ENCODE measurements at places on chromosomes 2 and 18. TPM values are rescaled to one million over a fixed set of nuclear protein-coding genes. Genes with fewer than 3 reads are reported as not detected.

DCC gene
- total RNA-seq = 0.42 TPM

CSRNP3 gene
- 0.51 TPM for total RNA-seq

HOXD3 gene
- 5.3 TPM for total RNA-seq

- DNase-seq = no peak
Measured at GRCh38 chr18:11454040-11454439, 155.4 kb upstream of the SLC35G4 start.

DNA sequence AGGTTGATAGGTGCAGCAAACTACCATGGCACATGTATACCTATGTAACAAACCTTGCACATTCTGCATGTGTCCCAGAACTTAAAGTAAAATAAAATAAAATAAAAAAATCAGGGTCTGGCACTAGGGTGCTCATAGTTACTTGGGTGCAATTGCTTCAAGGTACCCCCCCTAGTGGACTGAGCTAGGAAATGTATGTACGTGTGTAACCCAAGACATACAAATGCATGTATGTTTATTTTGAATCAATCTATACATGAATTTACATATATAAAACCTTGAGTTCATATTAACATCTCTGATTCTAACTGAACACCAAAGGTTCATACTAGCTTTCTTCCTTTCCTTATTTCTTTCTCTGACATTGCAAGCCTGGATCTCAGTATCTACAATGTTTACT, 51.5 kb downstream of the USP37 start:
- no peak for DNase-seq

GRCh38 chr2:31865215-31865614, 145.6 kb downstream of the MEMO1 start:
- DNase-seq = no peak

GRCh38 chr2:204691911-204692510, 146.7 kb downstream of the PARD3B start:
- no peak for DNase-seq

All from mesenteric fat pad (tissue), 1 donor.